ENCODE measurements at places on chromosomes 2 and 18.

DNA sequence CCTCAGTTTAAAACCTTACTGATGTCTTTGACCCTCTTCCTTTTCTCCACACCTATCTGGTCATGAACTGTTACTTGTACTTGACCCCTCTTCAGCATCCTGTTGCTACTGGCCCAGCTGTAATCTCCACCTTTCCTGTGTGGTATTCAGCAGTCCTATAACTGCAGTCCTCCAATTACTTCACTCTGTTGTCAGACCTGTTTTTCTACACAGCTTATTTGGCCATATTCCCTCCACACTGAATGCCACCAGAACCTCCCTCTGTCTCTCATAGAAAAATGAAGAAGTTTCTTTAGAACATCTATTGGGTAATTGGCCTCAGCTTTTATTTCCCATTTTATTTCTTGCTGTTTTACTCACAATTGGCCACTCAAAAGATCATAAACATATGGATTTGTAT is 155.4 kb downstream of the ASXL3 start:
- no peaks in the 10 kb centered on the region for H3K36me3 ChIP-seq
- no peak overlapping the region for H3K4me3 ChIP-seq
- H3K27me3 ChIP-seq = no peaks in the 10 kb centered on the region
- no peak for DNase-seq
- H3K4me1 ChIP-seq = no peaks in the 10 kb centered on the region

GRCh38 chr18:14971461-14972185 is 223.7 kb downstream of the ANKRD30B start:
- H3K4me1 ChIP-seq = no peaks in the 10 kb centered on the region
- H3K27ac ChIP-seq = no peak overlapping the region
- no peak overlapping the region for H3K4me3 ChIP-seq
- no peaks in the 10 kb centered on the region for H3K36me3 ChIP-seq

DNA sequence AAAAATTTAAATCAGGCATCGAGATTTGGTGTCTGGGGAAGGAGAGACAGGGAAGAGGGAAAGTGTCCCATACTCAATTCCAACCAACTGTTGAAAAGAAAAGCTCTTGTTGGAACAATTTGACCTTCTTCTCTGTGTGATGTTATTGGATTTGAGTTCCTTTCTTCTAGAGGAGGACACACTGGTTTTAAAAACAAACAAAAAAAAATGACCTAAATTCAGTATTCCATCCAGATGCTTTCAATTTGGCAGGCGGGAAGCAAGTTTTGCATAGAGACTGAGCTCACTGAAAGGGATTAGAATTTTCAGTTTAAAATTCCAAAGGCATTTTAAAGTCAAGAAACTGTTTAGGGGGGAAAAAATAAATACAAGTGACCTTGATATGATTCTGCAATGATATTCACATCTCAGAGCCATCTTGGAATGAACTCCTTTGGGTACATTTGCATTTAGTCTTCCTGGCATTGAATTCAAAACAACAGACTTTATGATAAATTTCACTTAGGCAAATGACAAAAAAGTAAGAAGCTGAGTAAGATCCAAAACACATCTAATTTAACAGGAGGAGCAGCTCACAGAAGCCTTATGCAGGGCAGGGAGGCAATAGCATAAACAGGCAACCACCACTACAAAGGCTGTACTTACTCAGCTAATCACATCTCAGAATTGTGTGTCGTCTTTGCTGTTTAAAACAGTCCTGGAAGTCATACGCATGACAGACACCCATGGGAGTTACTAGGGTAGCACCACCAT is 126.8 kb downstream of the CDH20 start:
- H3K4me1 ChIP-seq = no peaks in the 10 kb centered on the region
- H3K4me3 ChIP-seq = no peak overlapping the region
- no peaks in the 10 kb centered on the region for H3K36me3 ChIP-seq
- no peaks in the 10 kb centered on the region for H3K27me3 ChIP-seq
- DNase-seq = no peak

- no peak for DNase-seq
- no peak overlapping the region for H3K27ac ChIP-seq
- no peaks in the 10 kb centered on the region for H3K4me1 ChIP-seq
- no peaks in the 10 kb centered on the region for H3K36me3 ChIP-seq
- H3K4me3 ChIP-seq = no peak overlapping the region
These were observed 20.9 kb downstream of the NFATC1 start for GRCh38 chr18:79416677-79417052.

- no peaks in the 10 kb centered on the region for H3K4me1 ChIP-seq
- H3K4me3 ChIP-seq = no peak overlapping the region
- no peaks in the 10 kb centered on the region for H3K27me3 ChIP-seq
- no peaks in the 10 kb centered on the region for H3K36me3 ChIP-seq
These were observed 947.2 kb upstream of the SLC39A10 start for GRCh38 chr2:194709840-194710239.

GRCh38 chr2:203594541-203594940 is 59.4 kb upstream of the RAPH1 start:
- no peak overlapping the region for H3K27ac ChIP-seq
- H3K4me1 ChIP-seq = no peaks in the 10 kb centered on the region
- no peak overlapping the region for H3K4me3 ChIP-seq
- H3K27me3 ChIP-seq = no peaks in the 10 kb centered on the region
- DNase-seq = no peak

DNA sequence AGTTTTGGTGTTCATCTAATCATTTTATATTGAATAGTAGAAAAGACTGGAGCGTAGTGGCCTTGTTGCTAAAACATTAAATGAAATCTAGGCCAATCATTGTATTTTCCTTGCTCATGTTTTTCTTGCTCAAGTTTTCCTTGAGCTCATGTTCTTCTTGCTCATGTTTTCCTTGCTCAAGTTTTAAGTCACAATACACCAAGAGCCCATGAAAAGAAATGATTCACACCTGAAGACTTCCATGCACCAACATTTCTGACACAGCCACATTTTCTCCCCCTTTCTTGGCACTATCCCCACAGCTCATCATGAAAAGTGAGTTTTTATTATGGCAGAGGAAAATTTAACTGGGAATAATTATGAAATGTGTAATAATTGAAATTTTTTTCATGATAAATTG is 92.0 kb downstream of the LRP1B start:
- H3K4me1 ChIP-seq = no peaks in the 10 kb centered on the region
- DNase-seq = no peak
- no peaks in the 10 kb centered on the region for H3K27me3 ChIP-seq
- H3K36me3 ChIP-seq = no peaks in the 10 kb centered on the region

DNA sequence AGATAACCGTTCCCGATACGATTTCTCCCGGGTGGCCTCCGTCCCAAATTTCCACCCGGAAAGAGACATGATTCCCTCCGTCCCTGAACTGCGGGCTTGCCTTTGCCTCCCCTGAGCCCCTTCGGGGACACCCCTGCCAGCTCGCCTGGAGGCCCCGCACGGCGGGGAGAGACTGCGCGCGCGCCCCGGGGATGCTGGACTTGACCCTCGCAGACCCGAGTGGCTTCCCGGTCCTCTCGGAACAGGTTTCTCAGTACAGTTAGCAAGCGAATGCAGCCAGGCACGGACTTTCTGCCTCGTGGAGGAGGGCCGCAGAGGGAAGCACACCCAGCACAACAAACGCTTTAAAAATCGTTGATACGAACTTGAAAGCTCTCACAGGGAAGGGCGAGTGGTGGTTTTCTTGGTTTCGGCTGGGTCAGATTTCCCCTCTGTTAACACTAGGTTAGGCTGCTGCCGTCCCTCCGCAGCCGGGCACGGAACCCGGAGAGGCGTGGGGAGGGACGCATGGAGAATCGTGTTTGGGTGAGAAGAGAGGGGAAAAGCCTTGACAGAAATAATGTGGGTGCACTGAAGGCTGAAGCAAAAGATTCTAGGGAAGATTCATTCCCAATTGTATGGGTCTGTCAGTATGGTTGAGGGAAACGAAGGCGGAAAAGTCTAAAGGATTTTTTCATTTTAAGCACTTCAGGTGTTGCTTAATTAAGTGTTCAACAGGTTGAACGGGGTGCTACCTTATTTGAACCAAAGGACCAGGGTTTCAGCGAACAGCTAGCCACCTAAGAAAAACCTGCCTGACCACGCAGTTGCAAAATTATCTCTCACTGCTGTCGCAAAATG is 916 bp downstream of the TNFRSF11A start:
- no peaks in the 10 kb centered on the region for H3K36me3 ChIP-seq
- no peak overlapping the region for H3K27ac ChIP-seq
- H3K27me3 ChIP-seq = peaks cover 5% of the 10 kb centered on the region
- H3K4me3 ChIP-seq = peak overlapping the region; percentile 76
- peaks cover 22% of the 10 kb centered on the region for H3K4me1 ChIP-seq
- DNase-seq = no peak

DNA sequence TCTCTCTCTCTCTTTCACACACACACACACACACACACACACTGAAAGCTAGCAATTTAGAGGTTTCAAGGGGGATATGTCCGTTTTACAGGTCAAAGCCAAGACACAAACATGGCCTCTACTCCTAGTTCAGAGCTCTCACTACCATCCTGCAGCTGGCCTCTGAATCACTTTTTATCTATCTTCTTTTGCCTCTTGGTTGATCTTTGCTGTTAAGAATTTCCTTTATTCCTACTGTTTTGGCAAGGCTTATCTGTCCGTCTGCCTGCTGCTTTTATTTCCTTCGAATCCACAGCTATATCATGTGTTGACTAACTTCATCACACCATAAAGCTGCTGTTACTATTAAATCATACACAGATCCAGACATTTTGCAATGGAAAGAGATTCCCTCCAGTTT is 543.0 kb downstream of the PLCL1 start:
- no peaks in the 10 kb centered on the region for H3K36me3 ChIP-seq
- no peak overlapping the region for H3K27ac ChIP-seq
- DNase-seq = no peak
- H3K4me1 ChIP-seq = no peaks in the 10 kb centered on the region
- H3K27me3 ChIP-seq = no peaks in the 10 kb centered on the region
- no peak overlapping the region for H3K4me3 ChIP-seq

- no peak overlapping the region for H3K27ac ChIP-seq
- H3K4me1 ChIP-seq = no peaks in the 10 kb centered on the region
- H3K27me3 ChIP-seq = no peaks in the 10 kb centered on the region
- no peak overlapping the region for H3K4me3 ChIP-seq
These were observed 4.3 kb downstream of the POLR2D start for GRCh38 chr2:127853671-127854070.

DNA sequence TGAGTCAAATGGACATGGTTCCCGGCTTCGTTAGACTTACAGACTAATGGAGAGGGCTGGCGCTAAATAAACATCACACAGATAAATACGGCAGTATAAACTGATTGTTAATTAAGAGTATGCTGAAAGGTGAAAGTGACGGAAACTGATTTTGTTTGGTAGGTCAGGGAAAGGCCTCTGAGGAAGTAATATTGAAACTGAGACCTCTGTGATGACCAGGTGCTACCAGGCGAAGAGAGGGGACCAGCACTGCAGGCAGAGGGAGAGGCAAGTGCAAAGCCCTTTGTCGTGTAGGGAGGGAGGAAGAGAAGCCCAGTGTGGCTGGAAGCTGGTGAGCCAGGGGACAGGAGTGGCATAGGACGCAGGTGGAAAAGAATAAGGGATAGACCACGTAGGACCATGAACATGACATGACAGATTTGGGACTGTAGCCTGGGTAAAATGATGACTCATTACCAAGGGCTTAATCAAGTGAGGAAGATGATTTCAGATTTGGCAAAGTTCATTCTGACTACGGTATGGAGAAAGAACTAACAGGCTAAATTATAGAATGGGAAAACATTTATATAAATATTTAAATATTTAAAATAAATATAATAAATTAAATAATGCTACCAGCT is 433.1 kb downstream of the NCKAP5 start:
- no peaks in the 10 kb centered on the region for H3K27me3 ChIP-seq
- DNase-seq = no peak
- H3K4me3 ChIP-seq = no peak overlapping the region
- H3K36me3 ChIP-seq = no peaks in the 10 kb centered on the region

DNA sequence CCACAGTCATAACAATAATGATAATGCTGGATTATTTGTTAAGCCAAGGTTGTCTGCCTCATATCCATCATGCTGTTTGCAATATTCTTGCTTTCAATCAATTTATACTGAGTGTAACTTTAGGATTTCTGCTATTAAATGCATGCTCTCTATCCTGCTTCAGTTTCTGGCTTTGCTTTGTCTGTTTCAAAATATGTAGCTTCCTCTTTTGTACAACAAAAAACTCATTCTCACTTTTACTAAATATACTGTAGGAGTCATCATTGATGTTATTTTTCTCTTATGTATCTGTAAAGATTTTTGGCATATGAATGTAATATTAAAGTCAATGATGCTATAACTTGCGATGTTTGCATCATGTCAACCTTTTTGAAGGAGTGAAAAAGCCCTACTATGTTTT is 149.3 kb downstream of the GPD2 start:
- H3K27ac ChIP-seq = no peak overlapping the region
- H3K36me3 ChIP-seq = no peaks in the 10 kb centered on the region
- H3K4me3 ChIP-seq = no peak overlapping the region
- H3K27me3 ChIP-seq = no peaks in the 10 kb centered on the region
- no peak for DNase-seq
- H3K4me1 ChIP-seq = no peaks in the 10 kb centered on the region

DNA sequence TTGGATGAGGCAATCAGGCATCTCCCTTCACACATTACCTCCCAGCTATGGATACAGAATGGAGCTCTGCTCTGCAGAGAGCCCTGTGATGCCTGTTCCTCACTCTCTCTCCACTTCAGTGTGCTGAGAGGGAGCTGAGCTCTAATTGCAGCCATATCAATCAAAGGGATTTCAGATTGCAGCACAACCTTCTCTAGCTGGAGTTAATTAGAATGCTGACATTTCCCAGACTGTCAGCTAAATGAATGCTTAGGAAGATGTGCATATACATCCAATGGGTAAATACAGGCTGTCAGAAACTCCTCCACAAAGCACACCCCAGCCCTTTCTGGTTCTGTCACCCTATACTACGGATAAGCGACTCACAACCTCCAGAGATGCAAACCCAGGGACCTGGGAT is 402.6 kb downstream of the EIPR1 start:
- no peaks in the 10 kb centered on the region for H3K27me3 ChIP-seq
- no peaks in the 10 kb centered on the region for H3K4me1 ChIP-seq
- H3K27ac ChIP-seq = no peak overlapping the region
- DNase-seq = no peak

DNA sequence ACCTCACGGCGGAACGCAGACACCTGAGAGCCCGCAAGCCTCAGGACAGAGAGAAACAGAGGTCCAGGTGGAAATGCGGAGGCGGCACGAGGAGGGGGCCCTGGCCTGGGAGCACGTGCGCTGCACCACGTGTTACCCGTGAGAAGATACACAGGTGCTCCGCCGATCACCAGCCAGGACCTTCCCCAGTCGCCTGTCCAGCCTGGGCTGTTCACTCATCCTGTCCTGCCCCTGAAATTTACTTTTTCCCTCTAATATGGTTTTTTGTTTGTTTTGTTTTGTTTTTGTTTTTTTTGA is 44.3 kb downstream of the TWIST2 start:
- DNase-seq = no peak
- no peaks in the 10 kb centered on the region for H3K27me3 ChIP-seq
- H3K36me3 ChIP-seq = no peaks in the 10 kb centered on the region
- H3K4me1 ChIP-seq = no peaks in the 10 kb centered on the region
- H3K27ac ChIP-seq = no peak overlapping the region

GRCh38 chr2:174682578-174683391 is 81.5 kb downstream of the CHRNA1 start:
- peaks cover 29% of the 10 kb centered on the region for H3K27me3 ChIP-seq
- H3K27ac ChIP-seq = no peak overlapping the region
- no peak for DNase-seq
- no peaks in the 10 kb centered on the region for H3K36me3 ChIP-seq
- H3K4me1 ChIP-seq = peaks cover 2% of the 10 kb centered on the region

- no peak for DNase-seq
- H3K27me3 ChIP-seq = no peaks in the 10 kb centered on the region
- peaks cover 3% of the 10 kb centered on the region for H3K4me1 ChIP-seq
- no peaks in the 10 kb centered on the region for H3K36me3 ChIP-seq
These were observed 43.9 kb upstream of the KCNF1 start for GRCh38 chr2:10867692-10868420.

All from H1 (cell line).